Stimulated activated CD4-positive, alpha-beta T cell treated with anti-CD3 and anti-CD28 coated beads, Interleukin-12 subunit alpha, Interleukin-12 subunit beta, amount 100 ng/mL, for 4 hours (primary cell): ENCODE measurements at places on chromosomes 2 and 18.

DNA sequence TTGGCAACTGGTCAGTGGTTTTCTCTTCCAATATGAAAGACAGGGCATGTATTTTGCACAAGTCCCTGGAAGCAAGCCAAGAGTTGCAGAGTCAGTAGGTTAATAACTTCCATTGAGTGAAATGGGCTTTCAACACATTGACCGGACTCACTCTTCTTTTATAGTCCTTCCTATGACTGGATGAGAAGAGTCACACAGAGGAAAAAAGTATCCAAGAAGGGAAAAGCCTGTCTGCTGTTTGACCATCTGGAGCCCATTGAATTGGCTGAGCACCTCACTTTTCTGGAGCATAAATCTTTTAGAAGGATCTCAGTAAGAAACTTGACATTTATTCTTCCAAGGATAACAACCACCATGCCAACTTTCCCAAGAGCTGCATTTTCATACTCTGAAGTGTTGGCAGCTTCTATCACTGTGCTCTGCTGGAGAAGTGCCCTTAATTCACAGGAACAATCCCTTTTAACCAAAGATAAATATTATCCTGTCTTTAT lies 45.4 kb downstream of the RASGRP3 start:
- no peak for DNase-seq

DNA sequence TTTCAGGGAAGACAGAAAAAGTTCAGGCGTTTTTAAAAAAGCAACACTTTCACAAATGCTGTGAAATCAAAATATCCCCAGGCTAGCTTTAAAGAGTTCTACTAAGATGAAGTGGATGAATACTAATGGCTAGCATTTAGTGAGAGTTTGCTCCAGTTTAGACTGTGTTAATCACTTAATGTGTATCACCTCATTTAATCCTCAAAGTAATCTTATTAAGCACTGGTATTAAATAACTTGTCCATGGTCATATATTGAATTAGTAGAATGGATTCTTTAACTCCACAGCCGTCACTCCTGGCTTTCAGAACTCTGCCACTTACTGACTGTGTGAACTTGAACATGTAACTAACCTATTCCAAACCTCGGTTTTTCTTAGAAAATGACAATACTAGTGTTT lies 66.0 kb downstream of the CABYR start:
- no peak for DNase-seq

DNA sequence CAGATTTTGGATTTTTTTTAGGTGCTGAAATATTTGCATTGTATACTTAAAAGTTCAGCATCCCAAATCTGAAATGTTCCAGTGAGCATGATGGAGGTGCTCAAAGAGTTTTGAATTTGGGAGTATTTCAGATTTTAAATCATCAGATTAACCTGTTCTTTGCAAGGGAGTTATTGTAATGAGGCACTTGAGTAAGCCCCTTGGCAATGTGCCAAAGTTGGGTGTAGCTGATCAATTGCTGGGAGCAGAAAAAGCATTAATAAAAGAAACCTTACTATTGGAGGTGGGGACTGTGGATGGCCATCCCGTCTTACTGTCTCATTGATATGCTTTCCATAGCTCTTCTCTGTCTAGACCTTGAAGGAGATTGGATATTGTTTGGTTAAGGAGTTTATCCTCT lies 28.3 kb downstream of the MALT1 start:
- no peak for DNase-seq

DNA sequence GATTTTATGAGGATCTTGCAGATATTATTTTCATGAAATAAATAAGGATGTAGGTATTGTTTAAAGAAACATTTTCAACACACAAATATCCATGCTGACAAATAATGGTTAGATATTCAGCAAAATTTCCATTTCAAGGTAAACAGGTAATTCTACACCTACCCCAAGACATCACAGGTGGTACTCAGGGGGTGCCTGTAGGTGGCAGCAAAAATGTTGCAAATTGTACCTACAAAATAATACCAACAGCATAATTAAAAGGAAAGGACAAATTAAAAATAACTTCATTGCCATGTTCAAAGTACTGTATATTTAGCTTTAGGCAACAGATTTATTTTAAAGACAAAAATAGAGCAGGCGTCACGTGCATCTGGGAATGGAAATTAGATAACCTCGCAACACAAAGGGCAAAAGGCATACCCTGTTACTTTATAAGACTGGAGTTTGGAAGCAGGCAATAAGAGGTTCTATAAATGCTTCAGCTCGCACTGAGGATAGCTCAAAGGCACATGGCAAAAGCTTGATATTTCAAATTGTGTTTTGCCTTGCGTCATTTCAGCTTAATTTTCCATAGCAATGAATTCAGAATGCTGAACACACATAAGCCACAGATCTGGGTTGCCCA lies 630.5 kb downstream of the TDRD15 start:
- no peak for DNase-seq

- peak; percentile 98 for DNase-seq
Measured at GRCh38 chr2:237691908-237692600, 64.7 kb downstream of the LRRFIP1 start.

DNA sequence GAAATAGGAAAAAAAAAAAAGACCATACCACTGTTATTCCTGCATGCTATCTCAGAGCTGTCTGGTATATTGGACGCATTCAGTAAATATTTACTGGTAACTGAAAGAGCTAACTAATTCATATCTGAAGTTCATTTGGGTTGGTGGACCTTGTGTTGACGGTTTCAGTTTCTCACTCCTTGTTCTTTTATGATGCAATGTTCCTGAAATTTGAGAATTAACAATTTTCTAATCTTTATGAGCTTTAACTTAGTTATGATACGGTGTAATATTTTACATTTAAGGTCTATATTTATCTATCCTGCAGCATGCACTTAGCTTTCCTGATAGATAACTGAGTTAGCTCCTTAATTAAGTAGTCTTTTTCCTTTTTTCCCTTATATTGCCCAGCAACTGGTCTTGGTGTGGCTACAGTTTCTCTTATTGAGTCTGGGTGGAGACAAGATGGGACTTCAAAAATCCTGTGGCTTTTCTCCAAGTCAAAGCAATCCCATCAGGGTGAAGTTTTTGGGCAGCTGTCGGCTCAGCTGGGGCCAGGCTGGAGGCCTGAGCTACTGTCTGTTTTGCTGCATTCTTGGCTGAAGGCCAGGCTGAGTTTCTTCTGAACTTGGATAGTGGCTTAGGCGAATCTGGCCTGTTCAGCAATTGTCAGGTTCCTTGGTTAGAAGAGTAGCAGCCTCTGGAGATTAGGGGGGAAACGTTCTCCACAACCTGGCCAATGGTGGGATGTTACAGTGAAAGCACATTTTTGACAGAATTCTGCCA lies 78.4 kb upstream of the MEX3C start:
- no peak for DNase-seq

- DNase-seq = no peak
Measured at GRCh38 chr2:236767941-236768340, 198.3 kb downstream of the ACKR3 start.

DNA sequence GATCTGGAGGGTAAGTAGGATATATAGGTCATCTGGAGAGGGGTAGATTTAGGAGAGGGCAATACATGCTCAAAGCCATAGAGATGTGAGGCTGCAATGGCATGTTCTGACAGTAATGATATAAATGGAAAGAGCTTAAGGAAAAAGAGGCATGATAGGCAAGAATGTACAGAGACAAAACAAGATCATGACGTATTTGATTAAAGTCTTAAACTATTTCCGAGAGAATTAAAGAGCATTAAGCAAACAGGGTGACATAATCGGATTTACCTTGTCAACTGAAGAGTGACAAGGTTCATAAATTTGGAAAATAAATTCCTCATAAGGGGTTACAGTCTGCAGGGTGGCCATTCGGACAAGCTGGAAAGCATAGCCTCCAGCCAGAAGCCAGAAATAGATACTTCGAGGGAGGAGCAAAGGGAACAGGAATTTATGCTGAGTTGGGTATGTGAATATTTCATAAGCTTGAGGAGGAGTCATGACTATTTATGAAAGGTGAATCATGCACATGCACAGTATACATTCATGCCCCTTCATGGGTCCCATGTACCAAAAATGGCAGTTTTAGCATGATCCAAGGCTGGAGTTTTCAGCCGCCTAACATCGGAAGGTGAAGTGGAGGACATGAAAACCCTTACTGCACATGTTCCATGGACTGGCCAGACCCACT lies 396.2 kb upstream of the VWC2L start:
- no peak for DNase-seq

DNA sequence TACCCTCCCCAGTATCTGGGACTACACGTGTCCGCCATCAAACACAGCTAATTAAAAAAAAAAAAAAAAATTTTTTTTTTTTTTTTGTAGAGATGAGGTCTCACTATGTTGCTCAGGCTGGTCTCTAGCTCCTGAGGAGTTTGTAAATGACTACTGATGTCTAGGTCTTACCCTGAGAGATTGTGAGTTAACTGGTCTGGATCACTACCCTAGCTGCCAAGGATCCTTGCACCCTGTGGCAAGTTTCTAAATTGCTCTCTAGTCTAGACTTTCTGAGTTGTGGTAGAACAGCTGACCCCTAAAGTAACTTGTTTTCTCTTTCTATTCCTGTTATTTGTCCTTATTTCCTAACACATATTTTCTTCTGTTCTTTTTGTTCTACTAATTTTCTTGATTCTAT lies 44.5 kb downstream of the ABHD3 start:
- DNase-seq = no peak

DNA sequence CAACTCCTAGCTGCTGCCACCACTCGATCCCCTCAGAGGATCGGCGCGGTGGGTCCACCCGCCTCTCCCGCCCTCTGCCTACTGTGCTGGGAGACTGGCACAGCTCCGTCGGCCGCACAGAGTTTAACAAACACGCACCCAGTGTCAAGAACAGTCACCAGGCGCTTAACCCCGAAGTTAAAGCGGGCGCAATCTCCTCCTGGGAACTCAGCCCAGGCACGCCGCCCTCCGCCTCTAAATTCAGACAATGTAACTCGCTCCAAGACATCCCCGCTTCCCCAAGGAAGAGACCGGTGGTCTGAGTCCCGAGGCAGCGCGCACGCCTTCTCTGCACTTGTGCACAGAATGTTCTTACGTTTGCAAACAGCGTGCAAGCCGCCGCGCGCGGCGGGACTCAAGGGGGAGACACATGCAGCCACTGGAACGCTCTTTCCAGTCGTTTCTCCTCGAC lies 533 bp downstream of the CXCR4 start:
- DNase-seq = peak; percentile 58

DNA sequence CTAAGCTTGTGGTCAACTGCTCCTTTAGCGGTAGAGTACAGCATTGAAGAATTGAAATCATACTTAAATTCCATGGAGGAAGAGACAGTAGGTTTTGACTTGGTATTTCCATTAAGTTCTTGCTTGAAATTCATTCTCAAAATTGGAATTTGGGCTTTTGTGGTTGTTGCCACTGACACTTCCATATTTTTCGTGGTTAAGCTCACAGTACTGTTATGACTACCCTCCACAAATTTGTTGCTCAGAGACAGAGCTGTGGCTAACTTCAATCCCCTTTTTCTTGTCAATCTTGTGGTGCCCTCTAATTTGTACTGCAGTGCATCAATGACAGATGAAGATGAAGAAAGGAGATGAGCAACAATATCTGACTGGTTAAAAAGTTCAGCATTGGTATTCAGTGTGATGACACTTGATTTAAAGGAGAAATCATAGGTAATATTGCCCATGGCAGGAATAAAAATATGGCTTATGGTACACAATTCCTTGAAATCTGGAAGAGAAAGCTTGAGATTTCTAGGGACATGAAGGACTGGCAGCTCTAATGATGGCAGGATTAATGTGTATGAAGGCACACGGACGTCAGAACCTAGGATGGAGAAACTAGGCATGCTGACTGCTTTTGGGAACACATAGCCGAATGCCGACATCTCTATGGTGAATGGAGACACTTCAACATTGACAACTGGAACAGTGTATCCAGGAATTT lies 37.3 kb downstream of the APOB start:
- no peak for DNase-seq
